ENCODE measurements at places on chromosomes 16 and 17.

DNA sequence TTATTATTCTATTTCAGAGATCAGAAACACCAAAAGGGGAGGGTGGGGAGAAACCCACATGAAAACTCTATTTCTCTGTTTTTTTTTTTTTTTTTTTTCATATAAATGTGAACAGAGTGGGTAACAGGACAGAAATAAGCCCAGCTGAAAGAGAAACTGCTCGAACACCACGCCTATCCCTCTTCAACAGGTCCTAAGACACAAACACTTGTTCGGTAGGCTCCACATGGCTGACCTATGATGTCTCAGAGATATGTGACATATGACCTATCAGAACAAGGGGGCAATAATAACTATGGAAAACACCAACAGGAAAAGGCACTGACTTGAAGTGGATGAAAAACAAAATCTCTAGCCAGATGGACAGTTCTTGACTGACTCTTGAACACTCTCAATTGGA lies 44.8 kb downstream of the PARN start:
- no peak for DNase-seq

DNA sequence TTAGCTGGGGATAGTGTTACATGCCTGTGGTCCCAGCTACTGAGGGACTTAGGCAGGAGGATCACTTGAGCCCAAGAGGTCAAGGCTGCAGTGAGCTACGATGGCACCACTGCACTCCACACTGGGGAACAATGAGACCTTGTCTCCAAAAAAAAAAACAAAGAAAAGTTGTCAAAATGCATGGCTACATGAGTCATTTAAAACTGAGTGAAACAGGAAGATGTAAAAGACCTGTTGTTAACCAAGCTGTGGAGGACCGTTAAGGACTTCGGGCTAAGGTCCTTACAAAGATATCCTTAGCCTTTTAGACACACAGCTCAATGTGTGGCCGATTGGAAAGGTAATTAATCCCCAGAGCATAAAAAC lies 25.1 kb downstream of the ZP2 start:
- no peak for DNase-seq

DNA sequence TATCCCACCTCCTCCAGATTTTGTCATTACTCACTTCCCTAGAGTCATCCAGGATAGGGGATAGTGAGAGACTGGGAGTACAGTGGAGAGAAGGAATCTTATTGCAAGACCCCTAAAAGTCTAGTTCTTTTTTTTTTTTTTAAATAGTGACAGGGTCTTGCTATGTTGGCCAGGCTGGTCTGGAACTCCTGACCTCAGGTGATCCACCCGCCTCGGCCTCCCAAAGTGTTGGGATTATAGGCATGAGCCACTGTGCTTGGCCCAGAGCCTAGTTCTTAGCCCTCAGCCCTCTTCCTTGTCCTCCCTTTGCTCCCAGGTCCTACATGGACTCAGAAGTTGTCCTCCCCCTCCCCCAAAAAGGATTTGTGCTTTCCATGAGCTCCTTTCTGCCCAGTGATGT lies 2.7 kb upstream of the CHRNB1 start:
- DNase-seq, result no peak

GRCh38 chr16:4922721-4923342 lies 14.1 kb downstream of the PPL start:
- no peak for DNase-seq

- DNase-seq, result no peak
Observed at GRCh38 chr16:397135-397661, at the start of gene NME4. Gene NME4 (plus strand): TSS chr16:397199. CDS start chr16:397223, 24 bp downstream.

DNA sequence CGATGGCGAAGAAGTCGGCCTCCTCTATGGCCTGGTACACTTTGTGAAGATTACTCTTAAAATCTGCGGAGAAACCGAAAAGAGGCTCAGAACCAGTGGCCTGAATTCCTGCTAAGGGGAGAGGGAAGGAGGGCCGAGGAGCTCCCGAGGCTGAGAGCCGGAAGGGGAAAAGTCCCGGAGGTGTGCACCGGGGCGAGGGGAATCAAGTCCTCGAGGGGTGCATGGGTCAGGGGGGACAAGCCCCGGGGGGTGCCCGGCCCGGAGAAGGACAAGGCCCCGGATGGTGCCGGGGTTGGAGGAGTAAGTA lies 495 bp downstream of the PARN start:
- DNase-seq, result no peak

DNA sequence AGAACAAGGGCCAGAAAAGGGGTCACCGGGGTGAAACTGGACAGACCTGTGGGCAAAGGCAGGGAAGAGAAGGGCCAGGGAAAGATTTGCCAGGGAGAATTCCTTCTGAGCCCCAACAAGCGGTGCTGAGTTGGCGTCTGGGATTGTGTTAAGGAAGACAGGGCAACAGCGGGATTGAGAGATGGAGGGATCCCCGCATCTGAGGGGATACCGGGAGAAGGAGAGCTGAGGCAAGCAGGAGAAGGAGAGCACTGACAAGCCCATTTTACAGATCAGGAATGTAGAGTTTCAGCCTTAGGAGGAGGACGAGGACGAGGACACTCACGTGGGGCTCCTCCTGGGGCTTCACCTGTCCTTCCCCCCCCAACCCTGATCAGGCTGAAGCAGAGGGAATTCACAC lies 998 bp upstream of the ABCC3 start:
- DNase-seq, result no peak

DNA sequence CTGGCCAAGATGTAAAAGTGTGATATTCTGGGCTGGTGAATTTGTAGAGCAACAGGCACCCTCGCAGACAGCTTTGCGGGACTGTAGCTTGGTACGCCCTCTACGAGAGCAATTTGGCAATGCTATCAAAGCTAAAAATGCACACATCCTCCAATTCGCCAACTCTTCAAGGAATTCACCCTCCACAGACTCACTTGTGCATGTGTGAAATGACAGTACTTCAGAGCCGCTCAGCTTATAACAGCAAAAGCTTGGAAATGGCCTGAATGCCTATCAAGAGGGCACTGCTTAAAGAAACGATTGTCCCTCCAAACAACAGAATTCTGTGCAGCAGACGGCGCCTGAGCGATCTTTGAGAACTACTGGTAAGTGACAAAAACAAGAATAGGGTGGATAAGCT lies 130.8 kb downstream of the SDK2 start:
- DNase-seq, result no peak

DNA sequence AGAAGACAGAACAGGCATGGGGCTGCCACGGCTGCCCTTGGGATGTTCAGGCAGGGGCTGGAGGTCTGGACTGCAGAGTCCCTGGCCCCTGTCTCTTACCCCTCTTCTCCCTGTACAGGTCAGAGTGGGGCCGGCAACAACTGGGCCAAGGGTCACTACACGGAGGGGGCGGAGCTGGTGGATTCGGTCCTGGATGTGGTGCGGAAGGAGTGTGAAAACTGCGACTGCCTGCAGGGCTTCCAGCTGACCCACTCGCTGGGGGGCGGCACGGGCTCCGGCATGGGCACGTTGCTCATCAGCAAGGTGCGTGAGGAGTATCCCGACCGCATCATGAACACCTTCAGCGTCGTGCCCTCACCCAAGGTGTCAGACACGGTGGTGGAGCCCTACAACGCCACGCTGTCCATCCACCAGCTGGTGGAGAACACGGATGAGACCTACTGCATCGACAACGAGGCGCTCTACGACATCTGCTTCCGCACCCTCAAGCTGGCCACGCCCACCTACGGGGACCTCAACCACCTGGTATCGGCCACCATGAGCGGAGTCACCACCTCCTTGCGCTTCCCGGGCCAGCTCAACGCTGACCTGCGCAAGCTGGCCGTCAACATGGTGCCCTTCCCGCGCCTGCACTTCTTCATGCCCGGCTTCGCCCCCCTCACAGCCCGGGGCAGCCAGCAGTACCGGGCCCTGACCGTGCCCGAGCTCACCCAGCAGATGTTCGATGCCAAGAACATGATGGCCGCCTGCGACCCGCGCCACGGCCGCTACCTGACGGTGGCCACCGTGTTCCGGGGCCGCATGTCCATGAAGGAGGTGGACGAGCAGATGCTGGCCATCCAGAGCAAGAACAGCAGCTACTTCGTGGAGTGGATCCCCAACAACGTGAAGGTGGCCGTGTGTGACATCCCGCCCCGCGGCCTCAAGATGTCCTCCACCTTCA lies 11.7 kb downstream of the TUBB3 start:
- DNase-seq, result no peak

GRCh38 chr16:77488652-77489051 lies 53.8 kb upstream of the ADAMTS18 start:
- no peak for DNase-seq

DNA sequence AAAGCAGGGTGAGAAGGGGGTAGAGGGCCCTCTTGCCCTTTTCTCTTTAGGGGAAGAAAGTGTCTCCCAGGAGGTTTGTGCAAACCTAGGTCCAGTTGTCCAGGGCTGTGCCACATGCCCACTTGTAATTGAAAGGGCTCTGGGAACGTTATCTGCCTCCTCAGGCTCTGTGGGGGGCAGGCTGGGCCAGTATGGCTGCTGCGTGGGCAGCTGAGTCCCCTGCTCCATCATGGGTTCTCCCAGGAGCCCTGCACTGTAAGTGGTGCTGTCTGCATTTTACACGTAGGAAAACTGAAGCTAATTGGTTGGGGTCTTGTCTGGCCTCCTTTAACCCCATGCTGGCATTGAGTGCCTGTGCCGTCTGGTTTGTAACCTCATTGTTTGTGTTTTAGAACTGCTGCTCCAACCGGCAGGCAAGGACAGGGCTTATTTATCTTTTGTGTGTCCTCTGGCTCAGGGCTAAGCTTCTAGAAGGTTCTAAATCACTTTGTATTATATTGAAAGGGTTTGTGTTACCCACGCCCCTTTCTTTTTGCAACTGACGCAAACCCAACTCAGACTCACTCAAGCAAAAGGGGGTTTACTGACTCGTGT lies 117.7 kb upstream of the CIBAR2 start:
- DNase-seq, result no peak

GRCh38 chr17:70446446-70446845 lies 277.1 kb downstream of the KCNJ2 start:
- no peak for DNase-seq

GRCh38 chr16:69867784-69868560 lies 83.2 kb upstream of the CLEC18A start:
- no peak for DNase-seq

DNA sequence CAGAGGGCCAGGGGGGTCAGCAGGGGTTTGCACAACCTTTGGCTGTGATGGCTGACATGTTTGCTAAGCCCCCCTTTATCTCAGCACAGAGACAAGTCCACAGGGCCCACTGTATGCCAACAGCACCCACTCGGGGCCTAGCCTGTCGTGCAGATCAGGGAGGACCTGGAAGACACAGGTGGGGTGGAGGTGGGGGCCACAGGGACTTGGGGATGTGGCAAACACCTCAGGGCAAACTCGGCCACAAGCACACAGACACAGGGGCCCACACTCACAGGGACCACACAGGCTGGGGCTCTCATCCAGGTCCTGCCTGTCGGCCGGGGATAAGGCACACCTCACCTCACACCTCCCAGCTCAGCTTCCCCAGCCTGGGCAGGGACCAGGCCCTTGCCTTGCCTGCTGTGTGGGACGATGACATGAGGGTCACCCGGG lies 87.9 kb downstream of the C16orf78 start:
- no peak for DNase-seq

- DNase-seq, result no peak
Observed at GRCh38 chr17:42002792-42003301, 14.4 kb downstream of the DNAJC7 start.

DNA sequence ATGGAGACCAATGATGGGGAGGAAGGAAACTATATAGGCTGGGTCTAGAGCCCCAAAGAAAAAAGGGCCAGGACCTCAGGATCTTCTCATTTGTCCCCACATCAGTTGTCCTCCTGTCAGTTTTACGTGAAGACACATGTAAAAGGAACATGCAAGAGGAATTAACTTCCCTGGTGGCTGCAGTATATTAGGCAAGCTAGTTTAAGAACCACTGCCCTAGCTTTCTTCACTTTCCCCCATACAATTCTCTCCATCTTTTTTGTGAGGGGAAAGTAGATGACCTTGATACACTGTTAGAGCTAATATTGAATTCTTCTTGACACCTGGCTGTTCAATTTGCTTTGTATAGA lies 2.3 kb downstream of the MAP3K3 start:
- no peak for DNase-seq

- DNase-seq, result no peak
Observed at GRCh38 chr16:82684256-82684655, 57.5 kb downstream of the CDH13 start.

GRCh38 chr17:1946021-1946932 lies 78.9 kb downstream of the RTN4RL1 start:
- no peak for DNase-seq

DNA sequence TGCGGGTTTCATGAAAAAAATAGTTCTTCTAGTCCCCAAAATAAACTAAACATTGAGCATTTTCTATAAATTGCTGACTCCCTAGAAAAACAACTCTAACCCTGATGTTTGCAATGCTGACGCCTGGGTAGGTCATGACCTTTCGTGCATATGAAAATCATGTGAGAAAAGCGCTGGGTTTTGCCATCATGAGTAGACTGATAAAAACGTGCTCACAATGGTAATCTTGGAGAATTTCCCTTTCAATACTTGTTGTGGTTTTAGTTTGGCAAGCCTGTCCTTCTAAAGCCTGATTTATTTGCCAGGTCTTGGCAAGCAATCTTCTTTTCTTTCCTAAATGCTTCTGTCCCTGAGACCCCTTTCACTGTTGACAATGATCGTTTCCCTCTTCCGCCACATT lies 4.0 kb upstream of the CLEC10A start:
- DNase-seq, result no peak

- DNase-seq, result no peak
Observed at GRCh38 chr17:61442136-61442775, 10.0 kb upstream of the TBX4 start.

DNA sequence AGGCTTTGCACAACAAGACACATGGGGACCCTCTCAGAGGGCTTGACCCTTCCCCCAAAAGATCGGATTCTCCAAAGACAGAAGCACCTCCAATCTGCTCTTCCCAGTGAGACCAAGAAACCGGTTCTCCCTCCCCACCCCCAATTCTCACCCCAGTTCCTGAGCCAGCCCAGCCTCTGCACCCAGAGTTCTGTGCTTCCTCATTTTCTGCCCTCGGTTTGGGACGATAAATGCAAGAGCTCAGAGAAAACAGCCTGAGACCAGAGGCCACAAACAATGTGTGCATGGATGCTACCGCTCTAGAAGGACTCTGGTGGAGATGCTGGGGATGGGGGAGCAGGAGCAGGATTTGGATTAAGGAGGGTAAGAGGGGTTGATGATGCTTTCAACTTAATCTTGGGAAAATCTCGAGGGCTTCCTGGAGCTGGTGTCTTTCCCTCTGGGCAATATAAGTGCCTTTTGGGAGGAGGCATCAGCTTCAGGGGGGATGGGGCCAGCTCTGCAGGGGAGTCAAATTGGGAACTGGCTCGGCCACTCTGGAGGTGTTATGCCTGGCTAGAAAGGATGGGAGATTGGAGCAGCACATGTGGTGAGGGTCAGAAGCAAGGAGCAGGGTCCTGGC lies 6.0 kb downstream of the KRT15 start:
- DNase-seq, result no peak

- no peak for DNase-seq
Observed at GRCh38 chr17:44887971-44888954, 11.0 kb downstream of the EFTUD2 start.
